ENCODE measurements at places on chromosomes 6 and 20. TPM values are rescaled to one million over a fixed set of nuclear protein-coding genes. Genes with fewer than 3 reads are reported as not detected.

HMGCLL1 gene
- 2.0 TPM for polyA plus RNA-seq

- H3K4me3 ChIP-seq, result no peak overlapping the region
- no peak overlapping the region for H3K27ac ChIP-seq
- peaks cover 18% of the 10 kb centered on the region for H3K4me1 ChIP-seq
- peak; percentile 75 for DNase-seq
Observed at GRCh38 chr20:2299301-2299700, 3.5 kb downstream of the TGM3 start.

DNA sequence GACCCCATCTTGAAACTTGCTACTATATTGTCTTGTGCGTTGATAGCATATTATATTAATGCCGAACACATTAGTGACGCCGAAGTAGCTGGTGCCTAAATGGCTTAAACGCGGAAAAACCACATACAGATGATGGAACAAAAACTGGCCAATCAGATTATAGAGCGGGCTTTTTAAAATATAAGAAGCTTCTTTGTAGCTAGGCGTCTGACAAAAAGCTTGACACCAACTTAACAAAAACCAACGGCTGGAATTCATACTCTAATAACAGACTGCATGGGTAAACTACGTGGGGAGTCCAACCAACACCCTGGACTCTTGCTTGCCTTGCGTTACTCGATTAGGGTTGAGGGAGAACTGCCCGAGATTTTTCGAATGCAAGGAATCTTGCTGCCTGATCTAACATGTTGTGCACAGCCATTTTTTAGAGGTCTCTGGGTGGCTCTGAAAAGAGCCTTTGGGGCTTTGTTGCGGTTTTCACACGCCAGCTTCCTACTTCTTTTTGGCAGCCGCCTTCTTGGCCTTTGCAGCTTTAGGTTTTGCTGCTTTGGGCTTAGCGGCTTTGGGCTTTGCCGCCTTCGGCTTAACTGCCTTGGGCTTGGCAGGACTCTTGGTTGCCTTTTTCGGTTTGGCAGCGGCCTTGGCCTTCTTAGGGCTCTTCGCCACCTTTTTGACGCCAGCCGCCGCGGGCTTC is 45.7 kb downstream of the OR2B2 start:
- H3K4me3 ChIP-seq, result peak overlapping the region; percentile 44
- peak; percentile 56 for DNase-seq
- H3K36me3 ChIP-seq, result no peaks in the 10 kb centered on the region
- no peaks in the 10 kb centered on the region for H3K27me3 ChIP-seq
- peaks cover 4% of the 10 kb centered on the region for H3K4me1 ChIP-seq

DNA sequence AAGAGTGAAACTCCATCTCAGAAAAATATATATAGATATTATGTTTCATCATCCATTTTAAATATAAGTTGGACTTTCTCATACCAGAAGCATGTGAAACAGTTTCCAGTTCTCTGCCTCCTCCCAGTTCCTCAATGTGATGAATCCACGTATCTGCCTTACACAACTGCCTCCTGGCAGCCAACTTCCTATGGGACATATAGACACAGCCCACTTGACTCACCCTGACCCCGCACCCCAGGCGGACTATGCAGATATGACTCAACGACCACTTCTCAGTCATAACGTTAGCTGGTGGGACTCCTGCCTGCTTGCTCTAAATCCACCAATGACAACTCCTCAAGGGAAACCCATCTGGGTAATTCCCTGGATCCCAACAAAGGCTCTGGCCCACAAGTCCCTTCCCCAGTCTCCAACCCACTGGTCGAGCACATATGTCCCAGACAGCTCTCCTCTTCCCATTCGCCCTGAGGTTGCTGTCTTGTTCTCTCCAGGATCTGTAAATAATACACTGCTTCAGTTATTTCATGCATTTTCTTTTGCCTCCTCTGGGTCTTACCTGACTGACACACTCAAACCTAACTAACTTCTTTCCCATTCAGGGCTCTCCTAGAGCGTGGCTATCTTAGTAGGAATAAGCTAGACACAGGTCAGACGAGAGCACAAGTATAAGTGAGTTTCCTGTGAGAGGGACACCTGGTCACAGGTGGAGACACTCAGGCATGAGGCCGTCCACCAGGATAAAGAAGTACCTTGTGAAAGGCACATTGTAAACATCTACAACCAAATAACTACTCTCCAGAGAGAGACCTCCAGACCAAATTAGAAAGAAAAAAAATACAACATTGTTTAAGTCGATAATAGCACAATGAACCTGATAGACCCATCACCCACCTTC is 548.5 kb downstream of the CD83 start:
- no peak overlapping the region for H3K4me3 ChIP-seq
- no peaks in the 10 kb centered on the region for H3K27me3 ChIP-seq
- H3K4me1 ChIP-seq, result peaks cover under 1% of the 10 kb centered on the region
- no peaks in the 10 kb centered on the region for H3K36me3 ChIP-seq
- peak; percentile 32 for DNase-seq
- H3K27ac ChIP-seq, result no peak overlapping the region

DNA sequence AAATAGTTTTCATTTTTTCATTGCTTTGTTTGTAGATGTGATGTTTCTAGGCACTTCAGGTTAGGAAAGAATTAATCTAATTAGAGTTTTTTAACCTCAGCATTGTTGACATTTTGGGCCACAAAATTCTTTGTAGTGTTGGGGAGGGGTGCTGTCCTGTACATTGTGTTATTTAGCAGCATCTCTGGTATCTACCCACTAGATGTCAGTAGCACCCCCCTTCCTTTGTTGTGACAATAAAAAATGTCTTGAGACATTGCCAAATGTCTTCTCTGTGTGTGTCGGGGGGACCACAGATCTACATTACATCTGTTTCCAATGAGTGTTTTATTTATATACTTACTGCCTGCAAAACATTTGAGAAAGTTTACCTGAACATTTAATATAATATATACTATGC is 45.6 kb downstream of the EYA4 start:
- no peaks in the 10 kb centered on the region for H3K36me3 ChIP-seq
- no peak overlapping the region for H3K4me3 ChIP-seq
- no peak overlapping the region for H3K27ac ChIP-seq
- peak; percentile 17 for DNase-seq
- H3K27me3 ChIP-seq, result no peaks in the 10 kb centered on the region

HSPA12B gene
- polyA plus RNA-seq, result 2.9 TPM

GRCh38 chr20:53959911-53960578 is 110.3 kb downstream of the BCAS1 start:
- no peak for DNase-seq
- no peak overlapping the region for H3K27ac ChIP-seq

DNA sequence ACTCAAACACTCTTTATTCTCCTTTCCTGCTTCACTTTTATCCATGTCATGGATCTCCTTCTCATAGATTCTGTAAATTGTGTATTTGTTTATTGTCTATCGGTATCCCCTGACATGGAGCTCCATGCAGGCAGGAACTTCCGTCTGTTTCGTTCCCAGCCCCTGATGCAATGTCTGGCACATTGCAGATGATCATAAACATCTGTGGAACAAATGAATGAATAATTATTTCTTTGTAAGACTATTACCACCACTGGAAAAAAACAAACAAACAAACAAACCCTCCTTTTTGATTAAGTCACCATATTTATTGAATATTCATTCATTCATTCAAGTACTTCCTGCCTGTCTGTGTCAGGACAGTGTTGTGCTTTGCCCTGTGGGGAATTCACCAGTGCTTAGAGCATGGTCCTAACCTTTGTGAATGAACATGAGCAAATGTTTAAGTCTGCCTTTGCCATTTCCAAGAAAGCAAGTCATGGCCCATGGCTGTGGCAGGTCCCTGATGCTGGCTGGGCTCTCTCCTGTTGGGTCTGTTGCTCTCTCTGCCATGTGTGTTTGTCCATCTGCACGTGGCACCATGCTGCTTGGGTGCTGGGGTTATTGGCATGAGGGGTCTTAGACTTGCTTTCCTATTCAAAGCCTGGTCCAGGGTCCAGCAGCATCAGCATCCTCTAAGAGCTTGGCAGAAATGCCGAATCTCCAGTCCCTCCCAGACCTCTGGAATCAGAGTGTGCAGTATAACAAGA is 47.5 kb upstream of the NAA20 start:
- no peak overlapping the region for H3K4me3 ChIP-seq
- H3K4me1 ChIP-seq, result peaks cover 44% of the 10 kb centered on the region
- no peaks in the 10 kb centered on the region for H3K36me3 ChIP-seq
- no peak overlapping the region for H3K27ac ChIP-seq
- no peak for DNase-seq
- H3K27me3 ChIP-seq, result no peaks in the 10 kb centered on the region

All from hepatocyte (in vitro differentiated cells).